C1 segment of cervical spinal cord (tissue), 14 donors: ENCODE measurements at places on chromosomes 2 and 18.

DNA sequence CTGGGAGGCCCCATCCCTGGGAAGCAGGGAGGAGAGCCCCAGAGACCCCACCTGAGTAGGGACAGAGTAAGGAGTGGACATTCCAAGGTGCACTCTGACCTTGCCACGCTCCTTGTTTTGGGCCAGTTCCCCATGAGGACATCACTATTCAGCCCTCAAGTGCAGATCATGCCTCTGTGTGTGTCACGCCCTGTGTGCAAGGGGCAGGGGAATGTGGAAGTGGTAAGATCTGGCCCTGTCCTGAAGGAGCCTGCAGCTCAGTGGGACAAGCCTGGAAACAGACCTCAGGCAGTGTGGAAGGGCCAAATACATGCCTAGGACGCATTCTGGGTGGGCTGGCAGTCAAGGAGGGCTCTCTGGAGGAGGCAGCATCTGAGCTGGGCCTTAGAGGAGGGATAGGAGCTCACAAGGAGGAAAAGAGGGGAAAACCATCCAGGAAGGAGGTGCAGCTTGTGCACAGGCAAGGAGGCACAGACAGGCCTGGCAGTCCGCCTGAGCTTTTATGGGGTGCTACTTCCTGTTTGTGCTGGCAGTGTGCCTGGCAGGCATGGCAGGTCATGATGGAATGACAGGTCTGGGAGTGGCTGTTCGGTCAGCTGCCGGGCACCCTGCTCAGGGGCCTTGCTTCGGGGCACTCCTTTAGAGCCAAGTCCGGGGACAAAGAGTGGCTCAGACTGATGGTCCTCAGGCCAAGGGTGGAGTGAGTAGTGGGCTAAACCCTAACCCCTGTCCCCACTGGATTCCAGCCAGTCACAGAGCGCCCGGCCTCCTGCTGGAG is 3.3 kb downstream of the KLHL30 start:
- no peak for DNase-seq

DNA sequence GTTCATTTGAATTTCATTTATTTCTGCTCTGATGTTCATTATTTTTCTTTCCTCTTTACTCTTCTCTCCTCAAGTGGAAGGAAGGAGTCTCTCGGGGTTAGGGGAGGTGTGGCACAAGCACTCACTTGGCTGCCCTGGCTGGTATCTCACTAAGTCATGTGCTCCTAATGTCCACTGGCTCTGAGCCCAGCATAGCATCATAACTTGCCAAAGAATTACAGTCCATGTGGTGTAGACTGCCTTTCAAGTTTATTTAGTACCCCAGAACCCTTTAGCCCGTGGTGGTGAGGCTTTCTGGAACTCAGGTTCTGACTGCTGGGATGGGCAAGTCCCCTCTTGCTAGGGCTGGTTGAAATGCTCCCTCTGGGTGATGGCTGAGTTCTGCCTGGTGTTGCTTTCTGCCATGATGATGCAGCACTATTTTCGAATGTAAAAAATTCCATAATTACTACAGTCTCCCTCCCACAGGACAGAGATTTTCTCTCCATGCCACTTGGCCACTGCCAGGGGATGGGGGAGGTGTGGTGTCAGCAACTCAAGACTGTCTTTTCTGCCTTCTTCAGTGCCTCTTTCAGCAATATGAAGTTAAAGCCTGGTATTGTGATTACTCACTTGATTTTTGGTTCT is 22.2 kb downstream of the SPAG16 start:
- DNase-seq, result no peak

DNA sequence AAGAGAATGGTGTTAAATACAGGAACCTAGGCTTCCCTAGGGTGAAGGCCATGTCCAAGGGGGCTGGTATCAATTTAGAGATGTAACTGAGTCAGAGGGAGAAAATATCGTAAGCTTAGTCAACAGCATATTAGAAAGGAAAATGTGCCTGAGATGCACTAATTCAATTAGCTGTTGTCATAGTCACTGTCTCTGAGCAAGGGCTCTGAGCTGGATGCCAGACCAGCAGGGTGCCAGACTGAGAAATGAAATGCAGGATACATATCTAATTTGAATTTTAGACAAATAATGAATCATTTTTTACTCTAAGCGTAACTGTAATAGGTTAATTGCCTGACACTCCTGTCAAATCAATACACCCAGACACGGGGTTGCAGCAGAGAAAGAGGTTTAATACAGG is 11.4 kb upstream of the SLC35F6 start:
- no peak for DNase-seq

DNA sequence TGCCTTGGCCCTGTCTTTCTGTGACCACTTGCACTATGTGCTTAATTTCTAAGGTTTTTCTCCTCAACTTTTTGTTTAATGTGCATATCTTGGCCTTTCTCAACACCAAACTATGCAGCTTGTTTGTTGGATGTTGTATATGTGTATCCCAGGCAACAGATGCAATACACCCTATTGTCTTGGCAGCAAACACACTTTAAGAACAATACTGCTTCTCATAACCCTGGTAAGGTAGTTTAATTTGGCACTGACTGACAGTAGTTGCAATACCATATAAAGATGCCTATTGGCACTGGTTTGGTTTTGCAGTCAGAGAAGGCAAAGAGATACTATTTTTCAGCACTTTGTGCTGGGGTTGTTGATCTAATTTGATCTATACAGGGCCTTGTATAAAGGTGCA is 360.7 kb upstream of the CWC22 start:
- DNase-seq, result no peak

- no peak for DNase-seq
Observed at GRCh38 chr2:170396799-170397459, 219.0 kb downstream of the MYO3B start.

DNA sequence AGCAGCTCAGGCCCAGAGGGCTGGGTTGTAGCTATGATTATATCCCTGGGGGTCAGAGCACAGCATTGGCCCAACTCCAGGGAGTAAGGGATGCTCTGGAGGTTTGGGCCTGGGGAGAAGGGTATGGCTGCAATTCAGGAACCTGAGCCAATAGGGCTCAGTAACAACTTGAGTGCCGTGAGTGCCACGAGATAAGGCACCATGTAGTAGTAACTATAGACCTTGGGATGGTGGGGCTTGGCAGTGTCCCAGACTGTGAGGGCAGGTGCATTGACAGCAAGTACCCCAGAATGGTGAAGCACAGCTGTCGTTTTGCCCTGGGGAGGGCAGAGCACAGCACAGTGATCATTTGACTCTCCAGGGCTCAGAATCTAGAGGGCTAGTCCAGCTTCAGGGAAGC is 45.1 kb upstream of the ZNF396 start:
- no peak for DNase-seq

- no peak for DNase-seq
Observed at GRCh38 chr18:7454429-7454828, 112.7 kb upstream of the PTPRM start.

DNA sequence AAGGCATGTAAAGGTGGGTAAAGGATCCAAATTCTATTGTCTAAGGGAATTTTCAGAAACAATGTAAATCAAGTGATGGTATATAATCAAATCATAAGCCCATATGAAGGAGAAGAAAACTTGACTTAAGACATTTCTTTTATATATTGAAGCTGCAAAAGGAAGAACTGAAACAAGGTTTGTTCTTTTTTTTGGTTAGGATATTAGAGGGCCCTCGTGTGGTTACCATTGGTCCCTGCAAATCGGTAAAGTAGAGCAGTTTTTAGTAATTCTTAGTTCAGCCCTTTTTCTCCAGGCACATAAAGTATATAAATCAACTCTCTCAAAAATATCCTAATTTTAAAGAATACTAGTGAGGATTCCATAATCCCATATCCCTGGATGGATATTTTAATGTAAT is 105.6 kb upstream of the STK17B start:
- DNase-seq, result no peak

DNA sequence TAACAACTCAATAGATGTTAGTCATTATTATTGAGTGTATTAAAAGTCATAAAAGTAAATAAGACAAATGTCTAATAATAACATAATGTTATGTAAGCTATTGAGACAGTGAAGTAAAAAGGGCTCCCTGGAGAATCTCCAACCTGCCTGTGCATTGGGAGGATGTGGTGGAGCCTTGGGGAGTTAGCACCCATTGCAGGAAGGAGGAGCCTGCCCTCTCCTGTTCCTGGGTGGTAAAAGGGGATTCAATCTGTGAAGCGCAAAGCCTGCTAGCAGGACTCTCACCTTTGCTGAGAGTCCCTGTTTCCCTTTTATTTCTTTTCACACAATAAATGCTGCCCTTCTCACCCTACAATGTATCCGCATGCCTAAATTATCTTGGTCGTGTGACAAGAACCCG is 206.1 kb downstream of the RAB3GAP1 start:
- no peak for DNase-seq

GRCh38 chr2:126359494-126359893 is 296.5 kb upstream of the GYPC start:
- DNase-seq, result no peak

DNA sequence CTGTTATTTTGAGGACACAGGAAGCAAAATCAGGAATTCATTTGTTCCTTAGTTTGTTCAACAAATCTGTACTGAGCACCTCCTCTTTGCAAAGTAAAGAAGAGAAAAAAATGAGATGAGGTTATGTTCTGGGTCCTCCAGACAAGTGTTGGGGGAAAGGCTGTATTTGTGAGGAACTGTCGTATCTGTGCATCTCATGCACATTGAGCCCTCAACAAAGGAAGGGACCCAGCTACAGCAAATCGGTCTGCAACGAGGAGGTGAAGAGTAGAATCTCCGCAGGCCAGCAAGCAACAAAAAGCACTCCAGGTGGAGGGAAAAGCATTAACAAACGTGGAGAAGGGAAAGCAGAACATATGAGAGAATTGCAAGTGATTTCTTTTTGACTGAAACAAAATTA is 143.0 kb upstream of the CYP1B1 start:
- no peak for DNase-seq

DNA sequence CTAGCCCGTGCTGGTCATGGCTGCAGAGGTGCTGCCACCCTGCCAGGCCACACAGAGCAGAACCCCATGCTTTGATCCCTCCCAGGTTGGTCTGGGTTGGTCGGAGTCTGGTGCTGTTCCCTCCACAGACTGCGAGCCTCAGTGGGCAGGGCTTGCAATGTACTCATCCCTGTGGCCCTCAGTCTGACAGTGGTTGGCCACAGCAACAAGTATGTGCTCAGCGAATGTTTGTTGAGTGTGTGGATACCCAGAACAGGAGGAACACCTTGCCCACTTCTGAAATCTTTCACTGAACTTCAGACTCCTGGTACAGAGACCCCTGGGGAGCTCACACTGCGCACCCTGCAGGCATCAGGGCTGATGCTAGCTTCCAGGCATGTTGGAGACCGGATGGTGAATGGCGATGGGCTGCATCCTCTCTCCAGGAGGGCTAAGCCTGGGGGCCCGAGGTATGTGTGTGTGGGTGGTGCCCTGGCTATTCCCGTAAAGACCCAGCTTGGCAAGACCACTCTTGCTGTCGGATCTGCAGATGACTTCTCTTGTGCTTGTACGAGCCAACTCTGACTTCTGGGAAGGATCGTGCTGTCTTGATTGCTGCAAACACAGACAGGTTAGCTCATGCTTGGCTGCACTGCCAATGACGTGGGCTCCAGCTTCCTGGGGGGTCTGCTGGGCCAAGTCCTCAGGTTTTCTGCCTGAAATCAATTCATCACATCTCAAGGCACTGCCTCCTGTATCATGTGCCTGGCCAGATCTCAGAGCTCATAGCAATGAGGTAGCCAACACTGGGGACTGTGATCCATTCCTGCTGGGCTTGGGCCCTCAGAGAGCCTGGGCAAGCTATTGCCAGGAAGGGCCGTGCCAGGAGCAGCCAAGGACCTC is 43.7 kb downstream of the RHOB start:
- no peak for DNase-seq

DNA sequence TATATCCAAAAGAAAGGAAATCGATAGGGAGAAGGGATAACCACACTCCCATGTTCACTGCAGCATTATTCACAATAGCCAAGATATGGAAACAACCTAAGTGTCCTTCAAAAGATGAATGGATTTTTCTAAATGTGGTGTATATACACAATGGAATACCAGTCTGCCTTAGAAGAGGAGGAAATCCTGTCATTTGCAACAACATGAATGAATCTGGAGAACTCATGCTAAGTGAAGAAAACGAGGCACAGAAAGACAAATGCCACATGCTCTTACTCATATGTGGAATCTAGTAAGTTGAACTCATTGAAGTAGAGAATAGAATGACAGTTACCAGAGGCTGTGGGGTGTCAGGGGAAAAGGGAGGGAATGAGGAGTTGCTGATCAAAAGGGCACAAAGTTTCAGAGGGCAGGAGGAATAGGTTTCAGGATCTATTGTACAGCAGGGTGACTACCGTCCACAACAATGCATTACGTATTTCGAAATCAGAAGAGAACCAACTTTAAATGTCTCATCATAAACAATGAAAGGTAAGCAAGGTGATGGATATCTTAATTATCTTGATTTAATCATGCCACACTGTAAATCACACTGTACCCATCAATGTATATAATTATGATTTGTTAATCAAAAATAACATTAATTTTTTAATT is 46.1 kb downstream of the SIGLEC15 start:
- DNase-seq, result no peak

- DNase-seq, result no peak
Observed at GRCh38 chr2:241854342-241855244, 4.1 kb downstream of the PDCD1 start.

GRCh38 chr2:32863803-32864202 is 83.0 kb upstream of the LTBP1 start:
- no peak for DNase-seq

- DNase-seq, result no peak
Observed at GRCh38 chr2:133581010-133581760, 12.9 kb upstream of the NCKAP5 start.

DNA sequence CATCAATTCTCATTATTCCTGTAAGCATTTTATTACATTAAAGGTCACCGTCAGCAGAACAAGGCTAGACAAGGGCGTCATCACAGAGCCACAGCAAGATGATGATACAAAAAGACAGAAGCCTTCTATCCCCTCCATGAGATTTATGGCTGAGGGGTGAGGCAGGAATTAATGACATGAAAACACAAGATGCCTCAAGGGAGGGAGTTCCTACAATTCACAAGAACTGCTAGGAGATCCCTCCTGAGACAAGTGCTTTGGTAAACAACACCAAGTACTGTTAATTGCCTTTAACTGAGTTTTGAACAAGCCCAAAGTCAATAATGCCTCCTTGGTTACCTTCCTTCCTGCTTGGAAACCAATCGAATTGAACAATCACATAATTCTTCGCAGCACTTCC is 14.1 kb downstream of the ADD2 start:
- no peak for DNase-seq

GRCh38 chr2:232974396-232974795 is 38.7 kb downstream of the NGEF start:
- no peak for DNase-seq

GRCh38 chr2:178804791-178805190 is 2.4 kb downstream of the TTN start:
- no peak for DNase-seq
